ENCODE measurements at places on chromosomes 5 and 9. TPM values are rescaled to one million over a fixed set of nuclear protein-coding genes. Genes with fewer than 3 reads are reported as not detected.

GFI1B gene
- total RNA-seq, result not detected

GRCh38 chr9:95373069-95373681 is 55.7 kb upstream of the FANCC start:
- no peak overlapping the region for H3K4me3 ChIP-seq
- H3K27me3 ChIP-seq, result no peaks in the 10 kb centered on the region
- no peaks in the 10 kb centered on the region for H3K36me3 ChIP-seq
- no peaks in the 10 kb centered on the region for H3K4me1 ChIP-seq
- H3K27ac ChIP-seq, result no peak overlapping the region

- H3K4me1 ChIP-seq, result no peaks in the 10 kb centered on the region
- no peak overlapping the region for H3K4me3 ChIP-seq
- no peak overlapping the region for H3K27ac ChIP-seq
- no peaks in the 10 kb centered on the region for H3K36me3 ChIP-seq
Measured at GRCh38 chr5:160210606-160211005, 18.7 kb upstream of the FABP6 start.

GRCh38 chr5:72156946-72157624 is 49.8 kb downstream of the MAP1B start:
- no peak overlapping the region for H3K4me3 ChIP-seq
- no peak overlapping the region for H3K27ac ChIP-seq

DNA sequence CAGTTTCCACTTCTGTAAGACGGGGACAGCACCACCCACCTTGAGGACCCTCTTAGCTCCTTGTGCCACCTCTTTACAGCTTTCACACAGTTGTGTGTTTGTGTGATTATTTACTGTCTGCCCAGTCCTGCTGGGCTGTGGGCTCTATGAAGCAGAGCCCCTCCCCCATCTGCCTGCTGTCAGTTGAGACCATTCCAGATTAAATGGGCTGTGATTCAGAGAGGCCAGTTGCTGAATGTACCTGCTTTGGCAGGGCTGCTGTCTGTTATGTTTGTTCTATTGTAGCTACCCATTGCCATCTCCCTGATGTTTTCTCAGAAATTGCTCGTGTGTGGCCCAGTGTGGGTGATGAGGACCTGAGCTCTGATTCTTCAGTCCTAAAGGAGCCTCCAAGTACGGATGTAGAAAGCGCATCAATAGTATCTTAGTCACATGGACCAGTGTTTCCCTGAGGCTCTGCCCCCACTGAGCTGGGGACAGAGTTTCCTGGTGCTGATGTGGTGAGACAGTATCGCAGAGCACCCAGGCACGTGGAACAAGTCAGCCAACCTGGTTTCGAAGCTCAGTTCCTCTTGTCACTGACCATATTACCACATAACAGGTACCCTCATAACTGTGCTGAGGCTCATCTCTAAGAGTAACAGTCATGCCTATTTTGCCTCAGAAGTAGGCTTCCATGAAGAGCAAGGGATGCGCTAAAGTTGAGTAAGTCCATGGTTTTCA is 3.7 kb downstream of the ANGPTL2 start:
- no peaks in the 10 kb centered on the region for H3K36me3 ChIP-seq
- no peak for DNase-seq
- no peaks in the 10 kb centered on the region for H3K27me3 ChIP-seq
- peaks cover 29% of the 10 kb centered on the region for H3K4me1 ChIP-seq
- H3K4me3 ChIP-seq, result no peak overlapping the region

- no peak overlapping the region for H3K4me3 ChIP-seq
- H3K36me3 ChIP-seq, result no peaks in the 10 kb centered on the region
- no peaks in the 10 kb centered on the region for H3K27me3 ChIP-seq
Measured at GRCh38 chr5:35850967-35851680, 5.6 kb upstream of the IL7R start.

SURF4 gene
- 161 TPM for total RNA-seq

MEGF10 gene
- 1.1 TPM for total RNA-seq

TAF11L10 gene
- total RNA-seq, result not detected

GTF3C5 gene
- total RNA-seq, result 55.9 TPM

SPINK1 gene
- 4.3 TPM for total RNA-seq

- H3K4me3 ChIP-seq, result no peak overlapping the region
- DNase-seq, result no peak
- no peaks in the 10 kb centered on the region for H3K4me1 ChIP-seq
Measured at GRCh38 chr5:130836729-130837649, 328.1 kb downstream of the HINT1 start.

CARD9 gene
- total RNA-seq, result 5.0 TPM

DNA sequence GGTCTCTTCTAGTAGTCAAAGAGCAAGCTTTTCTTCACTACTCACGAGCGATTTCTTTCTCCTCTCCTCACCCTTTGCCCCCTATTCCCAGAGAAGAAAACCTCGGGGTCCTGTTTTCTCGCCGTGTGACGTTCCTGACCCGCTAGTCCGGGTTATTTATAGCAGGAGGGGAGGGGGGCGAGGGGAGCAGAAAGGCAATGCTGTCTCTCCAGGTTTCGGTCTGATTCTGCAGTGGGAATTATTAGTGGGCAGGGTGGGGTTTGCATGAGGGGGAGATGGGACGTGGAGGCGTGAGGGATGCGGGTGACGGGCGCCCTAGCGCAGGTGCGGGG is 847 bp upstream of the GABRB2 start:
- DNase-seq, result no peak
- no peak overlapping the region for H3K4me3 ChIP-seq
- H3K27ac ChIP-seq, result no peak overlapping the region
- H3K4me1 ChIP-seq, result peaks cover 5% of the 10 kb centered on the region
- H3K36me3 ChIP-seq, result no peaks in the 10 kb centered on the region

DNA sequence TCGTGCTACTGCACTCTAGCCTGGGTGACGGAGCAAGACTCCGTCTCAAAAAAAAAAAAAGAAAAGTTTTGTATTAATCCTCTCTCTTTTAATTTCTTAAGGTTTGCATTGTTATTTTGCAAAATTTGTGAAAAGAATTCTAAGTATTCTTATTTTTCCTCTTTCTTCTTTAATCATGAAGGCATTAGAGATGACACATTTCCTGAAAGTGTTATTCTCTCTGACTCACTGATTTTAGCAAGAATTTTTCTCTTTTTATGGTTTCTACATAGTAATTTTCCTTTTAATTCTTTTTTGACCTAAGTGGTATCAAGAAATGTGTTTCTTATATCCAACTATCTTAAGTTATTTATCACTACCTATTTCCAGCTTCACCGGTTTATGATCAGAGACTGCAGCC is 78.0 kb downstream of the NSUN2 start:
- H3K4me3 ChIP-seq, result no peak overlapping the region
- DNase-seq, result no peak
- no peak overlapping the region for H3K27ac ChIP-seq
- H3K36me3 ChIP-seq, result no peaks in the 10 kb centered on the region
- H3K27me3 ChIP-seq, result no peaks in the 10 kb centered on the region
- H3K4me1 ChIP-seq, result no peaks in the 10 kb centered on the region

- peak overlapping the region; percentile 92 for H3K27ac ChIP-seq
- DNase-seq, result peak; percentile 20
Measured at GRCh38 chr9:15295761-15296405, 11.1 kb downstream of the TTC39B start.

KCNV2 gene
- total RNA-seq, result not detected

TIFAB gene
- not detected for total RNA-seq

XPA gene
- 17.5 TPM for total RNA-seq

DNA sequence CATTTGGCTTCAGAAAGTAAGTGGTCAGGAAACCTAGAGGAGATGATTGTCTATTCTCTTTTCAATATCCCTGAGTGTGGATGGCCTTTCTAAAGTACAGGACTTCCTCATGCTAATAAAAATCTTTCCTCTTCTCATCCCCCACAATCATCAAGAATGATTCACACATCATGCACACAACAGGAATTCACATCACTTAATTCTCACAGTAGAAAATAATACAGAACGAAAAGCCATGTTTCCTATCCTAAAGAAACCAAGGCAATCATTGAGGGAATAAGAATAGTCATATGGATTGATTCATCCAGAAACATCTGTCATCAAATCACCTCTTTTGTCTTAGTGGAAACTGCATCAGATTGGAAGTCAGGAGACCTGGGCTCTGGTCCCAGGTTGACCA is 203.1 kb upstream of the PIK3R1 start:
- H3K4me1 ChIP-seq, result no peaks in the 10 kb centered on the region
- DNase-seq, result no peak
- H3K36me3 ChIP-seq, result no peaks in the 10 kb centered on the region

GRCh38 chr9:130663258-130663976 is 977 bp upstream of the PRDM12 start:
- no peak overlapping the region for H3K4me3 ChIP-seq
- no peak for DNase-seq
- no peaks in the 10 kb centered on the region for H3K36me3 ChIP-seq
- peaks cover 39% of the 10 kb centered on the region for H3K4me1 ChIP-seq
- no peak overlapping the region for H3K27ac ChIP-seq
- peaks cover 86% of the 10 kb centered on the region for H3K27me3 ChIP-seq

PAEP gene
- not detected for total RNA-seq

OSMR gene
- 49.9 TPM for total RNA-seq

DNA sequence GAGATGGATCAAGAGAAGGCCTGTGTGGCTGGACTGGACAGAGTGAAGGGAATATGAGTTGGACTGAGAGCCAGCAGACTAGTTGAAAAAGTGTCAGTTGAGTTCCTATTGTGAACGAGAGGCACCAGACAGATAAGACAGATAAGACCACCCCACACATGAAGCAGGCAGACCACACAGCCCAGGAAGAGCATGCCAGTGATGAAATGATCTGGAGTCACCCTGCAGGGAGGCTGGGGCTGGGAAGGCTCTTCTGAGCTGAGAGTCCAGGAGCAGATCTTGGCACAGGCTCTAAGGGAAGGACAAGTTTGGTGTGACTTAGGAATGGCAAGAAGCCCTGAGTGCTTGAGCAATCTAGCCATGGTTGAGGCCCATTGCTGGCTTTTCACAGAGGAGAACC is 10.6 kb upstream of the SLC25A48 start:
- no peak overlapping the region for H3K27ac ChIP-seq
- H3K27me3 ChIP-seq, result no peaks in the 10 kb centered on the region
